ENCODE measurements at places on chromosomes 3 and 15. TPM values are rescaled to one million over a fixed set of nuclear protein-coding genes. Genes with fewer than 3 reads are reported as not detected.

ADAMTS17 gene
- total RNA-seq, result 11.4 TPM

GRIP2 gene
- total RNA-seq, result not detected

BNC1 gene
- total RNA-seq, result not detected

KY gene
- not detected for total RNA-seq

WNT7A gene
- total RNA-seq, result 0.41 TPM

LIPC gene
- total RNA-seq, result 1.2 TPM

CHDH gene
- total RNA-seq, result 0.20 TPM

XCR1 gene
- total RNA-seq, result not detected

BUB1B gene
- total RNA-seq, result 71.8 TPM

IL5RA gene
- not detected for total RNA-seq

Measured in activated naive CD4-positive, alpha-beta T cell treated with anti-CD3 and anti-CD28 coated beads, Interleukin-2, amount 10 ng/mL, durations not matched to agents 5 hours and 36 hours (primary cell).